ENCODE measurements at places on chromosomes 1 and 21.

GRCh38 chr1:89578151-89578550, 53.5 kb downstream of the LRRC8B start:
- DNase-seq: peak; percentile 49

DNA sequence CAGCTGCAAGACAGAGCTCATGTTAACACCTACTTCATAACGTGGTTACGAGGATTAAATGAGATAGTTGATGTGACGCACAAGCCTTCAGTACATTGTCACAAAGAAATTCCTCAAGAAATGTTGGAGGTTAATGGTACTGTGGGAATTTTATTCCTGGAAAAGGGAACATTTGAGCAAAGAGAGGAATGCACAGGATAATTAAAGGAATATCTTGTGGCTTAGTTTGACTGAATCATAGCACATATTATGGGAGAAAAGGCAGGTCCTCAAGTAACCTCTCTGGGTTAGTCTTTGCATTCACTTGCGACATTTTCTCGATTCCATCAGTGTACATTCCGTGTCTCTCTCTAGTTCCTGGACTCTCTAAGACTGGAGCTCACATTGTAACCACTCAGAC, 300.2 kb upstream of the DUSP10 start:
- DNase-seq: no peak

GRCh38 chr1:52943876-52944416, 16.9 kb downstream of the SCP2 start:
- DNase-seq: no peak

DNA sequence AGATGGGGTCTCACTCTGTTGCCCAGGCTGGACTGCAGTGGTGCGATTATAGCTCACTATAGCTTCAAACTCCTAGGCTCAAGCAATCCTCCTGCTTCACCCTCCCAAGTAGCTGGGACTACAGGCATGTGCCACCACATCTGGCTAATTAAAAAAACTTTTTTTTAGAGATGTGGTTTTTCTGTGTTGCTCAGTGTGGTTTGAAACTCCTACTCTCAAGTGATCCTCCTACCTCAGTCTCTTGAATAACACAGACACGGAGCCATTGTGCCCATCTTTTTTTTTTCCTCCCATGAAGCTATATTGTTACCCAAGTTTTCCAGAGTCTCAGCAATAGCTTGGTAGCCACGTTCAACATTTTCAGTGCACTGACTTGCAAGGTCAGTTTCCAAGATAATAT, 2.7 kb downstream of the GIPC2 start:
- no peak for DNase-seq

DNA sequence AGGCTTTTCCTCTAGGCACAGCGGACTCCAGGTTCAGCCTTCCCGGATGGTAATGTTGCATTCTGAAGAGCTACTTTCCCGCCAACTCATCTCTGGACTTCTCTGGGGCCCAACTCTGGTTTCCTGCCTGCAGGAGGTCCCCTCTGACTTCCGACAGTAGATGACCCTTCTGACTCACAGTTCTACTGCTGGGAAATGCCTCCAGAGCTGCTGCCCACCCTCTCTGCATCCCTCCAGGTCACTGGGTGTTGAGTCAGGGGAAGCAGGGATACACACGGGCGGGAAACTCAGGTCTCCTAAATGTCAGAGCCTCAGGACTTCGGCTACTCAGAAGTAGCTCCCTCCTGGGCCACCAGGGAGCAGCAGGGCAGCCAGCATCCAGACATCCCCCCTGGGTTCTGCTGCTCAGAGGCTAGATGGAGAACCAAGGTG, 2.1 kb upstream of the KIF21B start:
- DNase-seq: peak; percentile 39

DNA sequence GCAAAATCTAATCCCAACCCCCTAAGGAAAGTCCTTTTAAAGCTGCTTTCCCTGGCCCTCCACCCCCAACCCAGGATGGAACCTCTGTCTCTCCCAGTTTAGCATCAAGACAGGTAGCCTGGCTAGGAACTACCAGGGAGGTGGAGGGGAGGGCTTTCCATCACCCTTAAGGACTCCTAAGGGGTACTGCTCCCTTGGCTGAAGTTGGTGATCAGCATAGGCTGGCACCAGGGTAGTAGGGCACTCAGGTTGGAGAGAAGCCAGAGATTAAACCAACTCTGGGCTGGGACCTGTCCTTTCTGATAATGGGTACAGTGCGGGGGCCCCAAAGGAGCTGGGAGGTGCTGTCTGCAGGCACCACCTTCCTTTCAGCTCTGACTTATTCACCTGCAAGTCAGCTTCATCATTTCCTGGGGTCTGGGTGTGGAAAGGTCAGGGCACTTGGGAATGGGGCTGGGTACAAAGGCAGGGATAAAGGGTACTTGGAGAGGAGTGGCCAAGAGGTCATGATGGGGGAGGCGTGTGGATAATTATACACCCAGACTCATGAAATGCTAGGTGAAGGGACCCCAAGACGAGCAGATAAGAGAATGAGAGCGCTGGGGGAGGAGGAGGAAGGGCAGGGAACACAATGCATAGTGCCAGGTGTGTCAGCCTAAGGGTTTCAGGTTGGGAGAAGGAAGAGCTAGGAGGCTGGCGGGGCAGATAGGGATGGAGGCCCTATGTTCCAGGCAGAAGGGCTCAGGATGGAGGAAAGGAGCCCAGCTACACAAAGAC, 1.2 kb downstream of the ARHGEF2 start:
- DNase-seq: no peak

GRCh38 chr1:200674838-200675587, 5.3 kb upstream of the DDX59 start:
- DNase-seq: no peak

DNA sequence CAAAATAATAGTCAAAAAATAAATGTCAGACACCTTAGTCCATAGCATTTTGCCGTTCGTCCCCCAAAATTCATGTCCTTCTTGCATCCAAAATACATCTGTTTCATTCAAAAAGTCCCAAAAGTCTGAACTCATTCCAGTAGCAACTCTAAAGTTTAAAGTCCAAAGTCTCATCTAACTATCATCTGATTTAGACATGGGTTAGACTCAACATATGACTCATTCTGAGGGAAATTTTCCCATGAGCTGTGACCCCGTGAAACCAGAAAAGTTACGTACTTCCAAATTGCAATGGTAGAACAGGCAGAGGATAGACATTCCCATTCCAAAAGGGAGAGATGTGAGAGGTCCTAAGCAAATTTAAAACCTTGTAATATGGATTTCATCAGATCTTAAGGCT, 48.6 kb upstream of the CACHD1 start:
- no peak for DNase-seq

DNA sequence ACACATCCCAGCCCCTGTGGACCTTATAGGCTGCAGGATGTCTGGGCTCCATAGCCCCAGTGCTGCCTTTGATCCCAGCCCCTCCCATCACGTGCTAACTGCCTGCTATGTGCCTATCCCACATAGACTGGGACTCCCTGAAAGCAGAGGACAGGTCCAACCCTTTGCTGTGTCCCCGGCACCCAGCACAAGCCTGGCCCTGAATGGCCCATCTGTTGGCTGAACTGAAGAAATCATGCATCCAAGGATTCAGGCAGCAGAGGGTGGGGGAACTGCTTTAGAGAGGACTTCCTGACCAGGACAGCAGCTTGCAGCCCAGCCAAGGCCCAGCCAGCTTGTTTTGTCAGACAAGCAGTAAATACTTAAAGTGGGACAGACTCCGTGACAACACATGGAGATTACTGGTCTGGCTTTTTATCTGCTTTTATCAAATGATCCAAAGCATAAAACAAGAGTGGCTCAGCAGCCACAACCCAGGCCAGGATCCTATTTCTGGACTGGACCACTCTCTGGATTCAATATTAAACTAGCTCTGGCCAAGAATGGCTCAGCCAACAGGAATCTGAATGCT, 69.3 kb downstream of the GLIS1 start:
- DNase-seq: no peak

- peak; percentile 36 for DNase-seq
Observed at GRCh38 chr1:100360790-100361510, 8.6 kb downstream of the CDC14A start.

- DNase-seq: peak; percentile 52
Observed at GRCh38 chr1:198234520-198235251, 77.9 kb downstream of the NEK7 start.

GRCh38 chr1:228358039-228358763, 48.4 kb downstream of the TRIM11 start:
- DNase-seq: no peak

DNA sequence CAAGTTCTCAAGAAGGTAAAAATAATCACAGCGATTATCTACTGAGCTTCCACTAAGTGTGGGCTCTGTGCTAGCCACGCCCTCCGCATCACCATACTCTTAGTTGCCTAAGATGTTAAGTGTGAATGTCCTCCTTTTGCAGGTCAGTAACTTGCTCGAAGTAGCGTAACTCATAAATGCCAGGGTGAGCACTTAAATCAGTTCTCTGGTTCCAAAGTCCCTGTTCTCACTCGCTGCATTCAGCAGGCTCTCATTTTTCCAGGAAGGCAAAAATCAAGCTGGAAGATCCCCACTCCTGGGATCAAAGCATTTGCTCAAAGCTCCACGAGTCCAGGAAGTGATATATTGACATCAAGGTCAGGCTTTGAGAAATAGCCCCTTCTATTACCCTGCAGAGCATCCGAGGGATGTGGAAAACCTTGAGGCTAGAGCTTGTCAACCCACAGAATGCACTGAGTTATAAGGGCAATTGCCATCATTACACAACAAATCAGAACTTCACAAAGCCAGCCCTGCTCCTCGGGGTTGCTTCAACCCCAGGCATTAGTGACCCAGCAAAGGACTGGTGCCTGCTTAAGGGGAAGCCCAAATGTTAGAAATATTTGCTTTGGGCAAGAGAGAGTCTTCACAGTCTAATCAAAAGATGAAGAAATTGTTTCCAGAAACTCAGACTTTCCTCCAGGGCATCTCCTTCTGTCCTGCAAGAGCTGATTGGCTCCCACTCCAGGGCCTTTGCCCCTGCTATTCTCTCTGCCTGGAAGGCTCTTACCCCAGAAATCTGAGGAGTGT, 19.5 kb downstream of the SLC30A1 start:
- no peak for DNase-seq

Data from fibroblast of pulmonary artery (primary cell).